GM12865 (cell line): ENCODE measurements at places on chromosomes 3 and 15.

DNA sequence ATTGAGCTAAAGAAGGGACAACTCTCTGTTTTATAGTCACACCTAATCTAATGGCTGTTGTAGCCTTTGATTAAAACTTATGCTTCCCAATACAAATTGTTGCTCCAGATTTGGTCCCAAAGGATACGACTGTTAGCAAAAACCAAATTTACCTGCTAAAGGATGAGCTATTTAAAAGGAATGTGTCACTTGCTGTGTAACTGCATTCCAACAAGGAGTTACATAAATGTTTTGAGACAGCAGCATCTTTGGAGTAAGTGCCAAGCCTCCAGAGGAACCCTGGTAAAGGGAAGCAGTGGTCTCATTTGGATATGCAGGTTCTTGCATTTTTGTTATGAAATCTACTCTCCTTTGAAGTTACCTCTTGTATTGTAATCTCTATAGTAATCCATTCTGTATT lies 233.3 kb downstream of the THSD4 start:
- DNase-seq, result no peak

DNA sequence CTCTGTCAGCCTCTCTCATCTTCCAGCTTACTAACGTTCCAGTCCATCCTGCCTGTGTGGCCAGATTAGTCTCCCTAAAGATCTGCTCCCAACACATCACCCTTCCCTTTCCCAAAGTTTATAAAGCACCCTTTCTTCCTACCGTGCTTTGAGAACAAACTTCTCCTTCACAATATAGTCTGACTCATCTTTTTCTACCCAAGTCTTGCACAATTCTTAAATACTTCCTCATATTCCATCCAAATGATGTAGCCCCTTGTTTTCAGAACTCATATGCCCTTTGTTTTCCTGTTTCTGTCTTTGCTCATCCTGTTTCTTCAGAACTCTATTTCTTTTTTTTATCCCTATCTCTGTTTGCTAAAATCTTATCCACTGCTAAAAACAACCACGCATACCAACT lies 326.8 kb downstream of the MFSD1 start:
- DNase-seq, result no peak

GRCh38 chr15:79089331-79089889 lies 1.2 kb downstream of the RASGRF1 start:
- DNase-seq, result no peak

GRCh38 chr3:172061724-172062184 lies 22.4 kb downstream of the FNDC3B start:
- peak; percentile 83 for DNase-seq

DNA sequence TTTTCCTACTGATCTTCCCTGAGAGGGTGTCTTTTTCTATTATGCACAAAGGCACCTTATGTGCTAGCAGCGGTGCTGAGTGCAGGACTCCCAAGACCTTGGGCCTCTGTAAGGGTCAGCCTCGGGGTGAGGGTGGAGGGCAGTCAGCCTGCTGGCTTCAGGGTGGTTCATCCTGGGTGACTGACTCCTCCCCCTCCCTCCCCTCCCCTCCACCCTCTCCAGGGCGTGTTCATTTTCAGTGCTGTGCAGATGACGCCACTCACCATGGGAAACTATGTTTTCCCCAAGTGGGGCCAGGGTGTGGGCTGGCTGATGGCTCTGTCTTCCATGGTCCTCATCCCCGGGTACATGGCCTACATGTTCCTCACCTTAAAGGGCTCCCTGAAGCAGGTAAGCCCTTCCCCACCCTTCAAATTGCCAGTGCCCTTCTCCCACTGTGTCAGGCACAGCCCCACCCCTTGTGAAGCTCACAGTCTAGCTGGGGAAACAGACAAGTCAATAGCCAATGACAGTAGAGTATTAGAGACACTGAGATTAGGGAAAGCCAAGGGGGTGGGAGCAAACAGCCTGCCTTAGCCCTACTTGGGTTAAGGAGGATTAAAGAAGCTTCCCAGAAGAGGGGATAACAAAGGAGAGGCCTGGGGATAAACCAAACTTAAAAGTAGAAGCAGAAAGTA lies 41.9 kb downstream of the SLC6A1 start:
- DNase-seq, result no peak
